ENCODE measurements at places on chromosomes 7 and 10. TPM values are rescaled to one million over a fixed set of nuclear protein-coding genes. Genes with fewer than 3 reads are reported as not detected.

Gene RELN
- total RNA-seq: not detected

Gene FAM53B
- 116 TPM for total RNA-seq

Gene GDF2
- total RNA-seq: not detected

Gene SP8
- total RNA-seq: not detected

Gene COMMD3
- total RNA-seq: 30.6 TPM

Gene NPFFR1
- total RNA-seq: not detected

Gene ANXA8L1
- total RNA-seq: not detected

Gene PHYHIPL
- total RNA-seq: not detected

Measured in CD4-positive, CD25-positive, alpha-beta regulatory T cell (primary cell).